ENCODE measurements at places on chromosomes 5 and 9.

GRCh38 chr5:38463634-38464521 is 92.6 kb downstream of the LIFR start:
- DNase-seq: peak; percentile 69

- DNase-seq: no peak
These were observed 58.4 kb downstream of the HMHB1 start for GRCh38 chr5:143870362-143870761.

- DNase-seq: no peak
These were observed 1.8 kb downstream of the DND1 start for GRCh38 chr5:140671472-140672125.

DNA sequence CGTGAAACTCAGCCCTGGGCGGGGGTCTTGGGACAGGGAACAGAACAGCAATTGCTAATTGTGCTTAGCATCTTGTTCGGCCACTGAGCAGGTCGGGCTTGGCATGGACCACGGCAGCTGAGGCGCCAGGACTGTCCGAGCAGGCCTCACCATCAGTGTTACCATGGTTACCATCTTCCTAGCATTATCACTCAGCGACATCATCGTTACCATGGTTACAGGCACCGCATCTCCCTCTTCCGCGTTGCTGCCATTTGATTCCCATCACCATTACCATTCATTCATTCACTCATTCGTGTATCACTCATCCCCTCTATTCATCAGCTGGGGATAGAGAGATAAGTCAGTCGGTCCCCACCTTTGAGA is 81.0 kb upstream of the ZBTB43 start:
- no peak for DNase-seq

DNA sequence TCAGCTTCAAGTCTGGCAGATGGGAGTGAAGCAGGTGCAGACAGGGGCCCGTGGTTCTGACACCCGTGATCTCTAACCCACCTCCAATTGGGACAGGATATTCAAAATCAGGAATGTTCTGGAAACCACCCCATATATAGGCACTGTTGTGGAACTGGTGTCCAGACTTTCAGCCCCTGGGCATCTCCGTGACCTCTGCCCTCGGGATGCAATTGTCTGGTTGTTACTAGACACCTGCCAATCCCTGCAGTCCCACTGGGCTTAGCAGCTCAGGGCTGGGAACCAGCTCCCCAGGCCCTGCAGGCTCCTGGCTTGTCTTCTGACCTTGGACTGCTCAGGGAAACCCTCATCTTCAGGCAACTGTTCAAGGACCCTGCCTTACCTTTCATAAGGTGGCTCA is 38.8 kb downstream of the NTNG2 start:
- DNase-seq: no peak

DNA sequence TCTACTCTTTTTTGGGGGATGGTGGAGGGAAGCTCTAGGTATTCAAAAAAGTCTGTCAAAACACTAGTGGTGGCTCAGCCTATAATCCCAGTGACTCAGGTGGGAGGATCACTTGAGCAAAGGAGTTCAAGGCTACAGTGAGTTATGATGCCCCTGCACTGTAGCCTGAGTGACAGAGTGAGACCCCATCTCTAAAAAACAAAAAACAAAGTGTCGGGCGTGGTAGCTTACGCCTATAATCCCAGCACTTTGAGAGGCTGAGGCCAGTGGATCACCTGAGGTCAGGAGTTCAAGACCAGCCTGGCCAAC is 15.8 kb upstream of the SLC35D2 start:
- DNase-seq: no peak

GRCh38 chr5:139882961-139883539 is 87.4 kb downstream of the PSD2 start:
- no peak for DNase-seq

GRCh38 chr9:38423973-38424843 is at the start of gene IGFBPL1:
TSS of gene IGFBPL1 (minus strand) at chr9:38424454. CDS start at chr9:38424424, 30 bp downstream.
- no peak for DNase-seq
